Endodermal cell (in vitro differentiated cells): ENCODE measurements at places on chromosomes 1 and 21.

DNA sequence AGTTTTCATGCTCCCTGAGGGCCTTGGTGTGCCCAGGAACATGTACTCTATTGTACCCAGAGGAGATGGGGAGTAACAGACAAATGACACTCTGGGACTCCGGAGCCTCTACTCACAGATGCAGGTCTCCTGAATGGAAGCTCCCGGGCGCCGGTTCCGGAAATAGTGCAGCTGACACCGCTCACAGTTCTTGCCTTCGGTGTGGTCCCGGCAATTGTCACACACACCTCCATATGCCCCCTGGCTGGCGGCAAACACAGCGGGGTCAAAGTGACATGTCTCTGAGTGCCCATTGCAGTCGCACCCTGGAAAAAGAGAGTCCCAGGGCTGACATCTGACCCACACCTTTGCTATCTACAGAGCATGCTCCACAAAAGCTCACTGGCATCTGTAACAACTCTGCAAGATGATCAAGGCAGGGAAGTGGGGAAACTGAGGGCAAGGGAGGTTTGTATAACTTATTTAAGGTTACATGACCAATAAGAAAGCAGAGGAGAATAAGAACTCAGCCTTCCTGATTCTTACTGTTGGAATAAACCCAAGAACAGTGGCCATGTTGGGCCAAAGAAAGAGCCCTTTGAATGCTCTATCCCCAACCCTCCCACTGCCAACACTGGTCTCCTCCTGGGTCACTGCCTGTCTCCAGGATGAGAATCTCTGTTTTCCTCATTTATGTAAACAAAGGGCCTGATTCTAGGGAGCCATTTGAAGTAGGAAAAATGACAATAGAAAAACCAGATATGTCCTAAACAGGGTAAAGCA is 22.4 kb downstream of the LAMB3 start:
- peaks cover 33% of the 10 kb centered on the region for H3K27me3 ChIP-seq
- H3K4me1 ChIP-seq = no peaks in the 10 kb centered on the region
- H3K4me3 ChIP-seq = no peak overlapping the region
- H3K36me3 ChIP-seq = no peaks in the 10 kb centered on the region
- no peak overlapping the region for H3K27ac ChIP-seq
- DNase-seq = no peak

DNA sequence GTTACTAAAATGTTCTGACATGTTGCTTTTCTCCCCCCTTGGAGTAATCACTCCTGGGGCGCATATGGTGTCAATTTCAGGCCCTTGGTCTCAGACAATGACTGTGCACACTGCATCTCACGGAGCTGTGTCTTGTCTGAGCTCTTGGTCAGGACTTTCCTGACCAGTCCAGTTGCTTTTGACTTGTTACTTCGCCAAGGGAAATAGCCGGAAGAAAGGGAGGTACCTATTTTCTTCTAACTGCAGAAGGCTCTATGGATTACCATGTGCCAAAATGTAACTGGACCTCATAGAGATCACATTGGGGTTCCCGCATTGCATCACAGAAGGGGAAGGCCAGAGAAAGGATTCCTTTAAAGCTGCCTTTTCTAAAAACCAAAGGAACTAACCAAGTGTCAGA is 68.6 kb downstream of the SPAG17 start:
- no peaks in the 10 kb centered on the region for H3K27me3 ChIP-seq
- H3K4me1 ChIP-seq = no peaks in the 10 kb centered on the region
- DNase-seq = no peak

GRCh38 chr1:213669964-213670691 is 317.6 kb upstream of the PROX1 start:
- peaks cover 3% of the 10 kb centered on the region for H3K4me1 ChIP-seq
- peak; percentile 90 for DNase-seq
- no peaks in the 10 kb centered on the region for H3K27me3 ChIP-seq
- no peak overlapping the region for H3K27ac ChIP-seq

- no peaks in the 10 kb centered on the region for H3K4me1 ChIP-seq
- peak overlapping the region; percentile 92 for H3K4me3 ChIP-seq
- peaks cover 55% of the 10 kb centered on the region for H3K36me3 ChIP-seq
- no peak for DNase-seq
- H3K27me3 ChIP-seq = no peaks in the 10 kb centered on the region
- peak overlapping the region; percentile 59 for H3K27ac ChIP-seq
These were observed 688 bp downstream of the SCAMP3 start for GRCh38 chr1:155261493-155261851.

DNA sequence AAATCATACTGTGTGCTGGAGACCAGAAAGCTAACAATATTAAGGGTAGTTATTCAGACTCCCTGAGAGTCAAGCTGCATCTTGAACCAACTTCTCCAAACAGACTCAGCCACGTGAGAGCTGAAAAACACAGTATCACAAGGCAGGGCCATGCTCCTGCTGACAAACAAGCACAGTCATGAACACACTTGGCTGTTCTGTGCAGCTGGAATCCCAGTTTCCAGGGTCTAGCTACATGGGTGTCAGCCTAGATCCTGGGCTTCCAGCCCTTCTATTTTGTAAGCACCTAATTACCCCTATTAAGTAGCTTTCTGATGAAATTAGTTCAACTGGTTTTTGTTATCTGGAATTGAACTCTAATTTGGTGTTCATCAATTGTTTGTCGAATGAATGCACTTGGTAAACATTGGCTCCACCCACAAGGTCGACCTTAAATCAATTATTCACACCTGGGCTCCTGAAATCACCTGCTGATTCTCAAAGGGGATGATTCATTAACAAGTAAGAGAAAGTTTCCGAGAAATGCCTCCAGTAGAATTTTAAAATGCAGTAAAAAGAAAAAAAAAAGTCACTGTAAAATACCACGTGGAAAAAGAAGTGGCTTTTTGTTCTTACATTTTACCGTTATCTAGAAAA is 179.3 kb downstream of the ZC3H11B start:
- no peak overlapping the region for H3K27ac ChIP-seq
- DNase-seq = no peak
- H3K27me3 ChIP-seq = no peaks in the 10 kb centered on the region
- no peak overlapping the region for H3K4me3 ChIP-seq
- H3K4me1 ChIP-seq = peaks cover 4% of the 10 kb centered on the region

GRCh38 chr1:156938813-156939212 is 18.4 kb downstream of the LRRC71 start:
- DNase-seq = no peak
- no peak overlapping the region for H3K27ac ChIP-seq
- H3K4me3 ChIP-seq = no peak overlapping the region
- no peaks in the 10 kb centered on the region for H3K27me3 ChIP-seq

- DNase-seq = no peak
- H3K27ac ChIP-seq = no peak overlapping the region
- H3K4me3 ChIP-seq = no peak overlapping the region
- no peaks in the 10 kb centered on the region for H3K4me1 ChIP-seq
- no peaks in the 10 kb centered on the region for H3K36me3 ChIP-seq
These were observed 88.8 kb downstream of the TNNI3K start for GRCh38 chr1:74323937-74324473.

DNA sequence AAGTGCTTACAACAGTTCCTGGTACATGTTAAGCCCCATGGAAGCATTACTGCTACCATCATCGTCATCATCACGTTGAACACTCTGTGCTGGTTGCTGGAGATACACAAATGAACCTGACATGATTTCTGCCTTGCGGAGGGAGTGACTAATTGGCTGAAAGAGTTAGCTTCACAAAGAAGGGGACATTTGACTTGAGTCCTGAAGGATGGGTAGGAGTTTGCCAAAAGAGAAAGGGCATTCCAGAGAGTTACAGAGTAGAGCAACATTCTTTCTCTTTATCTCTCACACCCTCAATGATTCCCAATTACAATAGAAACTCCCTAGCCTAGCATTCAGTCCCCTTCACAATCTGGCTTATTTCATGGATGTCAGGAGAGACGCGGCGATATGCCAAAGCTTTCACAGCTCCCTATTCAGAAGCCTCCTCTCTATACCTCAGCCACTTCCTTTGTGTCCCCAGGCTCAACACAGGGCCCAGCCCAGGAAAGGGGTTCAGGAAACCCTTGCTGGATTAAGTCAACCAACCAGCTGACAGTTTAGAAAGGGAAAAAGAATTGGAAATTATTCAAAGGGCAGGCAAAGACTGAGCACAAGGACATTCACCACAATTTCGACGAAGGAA is 38.0 kb downstream of the SLC1A7 start:
- H3K36me3 ChIP-seq = no peaks in the 10 kb centered on the region
- no peak overlapping the region for H3K4me3 ChIP-seq
- H3K27ac ChIP-seq = peak overlapping the region; percentile 19
- no peak for DNase-seq
- peaks cover 59% of the 10 kb centered on the region for H3K27me3 ChIP-seq
- H3K4me1 ChIP-seq = peaks cover 15% of the 10 kb centered on the region

GRCh38 chr1:201877877-201878401 is 10.8 kb upstream of the SHISA4 start:
- H3K4me1 ChIP-seq = no peaks in the 10 kb centered on the region
- no peak overlapping the region for H3K4me3 ChIP-seq
- H3K27ac ChIP-seq = no peak overlapping the region
- H3K36me3 ChIP-seq = peaks cover 50% of the 10 kb centered on the region
- DNase-seq = peak; percentile 79

- no peaks in the 10 kb centered on the region for H3K4me1 ChIP-seq
- H3K36me3 ChIP-seq = no peaks in the 10 kb centered on the region
- peaks cover 46% of the 10 kb centered on the region for H3K27me3 ChIP-seq
- no peak overlapping the region for H3K27ac ChIP-seq
These were observed 2.6 kb upstream of the FCRL6 start for GRCh38 chr1:159799446-159799985.

- H3K27ac ChIP-seq = peak overlapping the region; percentile 33
- peaks cover 14% of the 10 kb centered on the region for H3K4me1 ChIP-seq
- peaks cover 21% of the 10 kb centered on the region for H3K36me3 ChIP-seq
- no peaks in the 10 kb centered on the region for H3K27me3 ChIP-seq
- H3K4me3 ChIP-seq = no peak overlapping the region
- DNase-seq = no peak
These were observed 121.2 kb downstream of the TRABD2B start for GRCh38 chr1:47875831-47876586.

DNA sequence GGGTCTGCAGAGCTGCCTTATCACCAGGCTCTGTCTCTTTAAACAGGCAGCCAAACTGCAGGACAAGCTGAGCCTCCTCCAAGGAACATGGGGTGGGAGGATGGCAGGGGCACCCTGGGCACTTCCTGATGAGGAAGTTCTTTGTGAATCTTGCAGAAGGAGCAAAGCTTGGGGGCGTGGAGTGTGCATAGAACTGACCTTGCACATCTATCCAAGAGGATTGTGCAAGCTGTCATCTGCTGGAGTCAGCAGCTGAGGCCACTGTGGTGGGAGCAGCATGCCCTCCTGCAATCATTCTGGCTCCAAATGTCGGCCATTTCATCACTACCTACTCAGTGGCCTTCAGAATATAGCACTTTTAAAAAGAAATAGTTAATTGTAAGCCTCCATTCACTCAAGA is 182.2 kb downstream of the AJAP1 start:
- H3K27me3 ChIP-seq = no peaks in the 10 kb centered on the region
- peaks cover 5% of the 10 kb centered on the region for H3K4me1 ChIP-seq

DNA sequence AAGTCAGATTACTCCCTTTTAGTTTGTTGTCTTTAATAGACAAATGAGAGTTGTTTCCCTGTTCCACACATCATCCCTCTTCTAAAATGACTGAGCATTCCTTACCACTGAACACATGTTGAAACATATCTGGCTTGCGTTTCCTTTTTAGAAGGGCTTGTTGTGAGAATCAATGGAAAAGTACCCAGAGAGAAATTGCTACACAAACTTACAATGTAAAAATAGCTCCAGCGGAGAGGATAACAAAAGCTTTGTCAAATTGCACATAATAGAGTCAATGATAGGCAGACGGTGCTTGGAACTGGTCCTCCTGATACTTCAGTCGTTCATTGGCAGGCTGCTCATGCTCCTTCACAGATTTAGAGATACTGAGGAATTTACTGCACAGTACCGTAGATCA is 123.9 kb downstream of the CYYR1 start:
- H3K4me1 ChIP-seq = no peaks in the 10 kb centered on the region
- no peak for DNase-seq
- no peak overlapping the region for H3K4me3 ChIP-seq
- no peaks in the 10 kb centered on the region for H3K27me3 ChIP-seq

DNA sequence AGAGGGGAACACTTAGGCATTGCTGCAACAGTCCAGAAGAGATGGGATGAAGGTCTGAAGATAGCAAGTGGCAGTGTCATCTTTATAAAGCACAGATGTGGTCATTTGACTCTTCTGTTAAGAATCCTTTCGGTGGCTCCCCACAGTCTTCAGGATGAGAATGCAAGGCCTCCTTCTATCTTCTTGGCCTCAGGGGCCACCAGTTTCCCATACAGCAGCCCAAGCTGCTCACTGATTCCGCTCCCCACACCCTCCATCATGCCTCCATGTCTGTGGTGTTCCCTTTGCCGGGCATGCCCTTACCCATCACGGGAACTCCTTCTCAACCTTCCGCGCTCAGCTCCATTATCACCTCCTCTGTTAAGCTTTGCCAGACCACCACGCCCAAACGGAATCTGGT is 16.1 kb upstream of the MFSD2A start:
- no peaks in the 10 kb centered on the region for H3K27me3 ChIP-seq
- H3K36me3 ChIP-seq = no peaks in the 10 kb centered on the region
- H3K4me1 ChIP-seq = peaks cover 23% of the 10 kb centered on the region

DNA sequence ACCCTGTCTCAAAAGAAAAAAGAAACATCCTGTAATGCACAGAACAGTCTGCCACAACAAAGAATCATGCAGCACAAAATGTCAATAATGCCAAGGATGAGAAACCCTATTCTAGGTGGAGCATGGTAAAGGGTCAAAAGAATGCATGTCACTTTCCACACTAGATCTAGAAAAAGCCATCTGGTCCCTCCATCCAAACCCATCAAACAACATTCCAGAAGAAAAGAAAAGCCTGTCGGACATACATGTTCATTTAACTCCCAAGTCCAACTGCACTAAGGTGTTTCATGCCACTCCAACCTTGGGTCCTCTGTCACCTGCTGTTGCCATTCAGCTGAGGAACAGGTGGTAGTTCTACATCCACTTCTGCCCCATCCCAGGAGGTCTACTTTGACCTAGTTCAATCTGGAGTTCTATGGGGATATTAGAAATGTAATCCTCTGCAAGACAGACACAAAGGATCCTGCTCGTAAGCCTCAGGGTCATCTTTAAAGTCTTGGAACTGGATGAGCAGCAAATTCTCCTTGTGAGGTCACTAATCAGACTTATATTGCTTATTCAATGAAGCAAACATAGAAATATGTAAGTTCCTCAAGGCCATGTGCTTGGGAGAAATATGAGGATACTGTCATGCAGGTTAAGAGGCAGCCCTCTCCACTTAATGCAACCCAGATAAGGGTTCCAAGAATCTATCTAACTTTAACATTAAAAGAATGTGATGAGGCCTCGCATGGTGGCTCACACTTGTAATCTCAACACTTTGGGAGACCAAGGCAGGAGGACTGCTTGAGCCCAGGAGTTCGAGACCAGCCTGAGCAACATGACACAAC is 3.7 kb downstream of the DEDD start:
- no peaks in the 10 kb centered on the region for H3K4me1 ChIP-seq
- H3K4me3 ChIP-seq = no peak overlapping the region
- peaks cover 60% of the 10 kb centered on the region for H3K36me3 ChIP-seq
- H3K27ac ChIP-seq = no peak overlapping the region

DNA sequence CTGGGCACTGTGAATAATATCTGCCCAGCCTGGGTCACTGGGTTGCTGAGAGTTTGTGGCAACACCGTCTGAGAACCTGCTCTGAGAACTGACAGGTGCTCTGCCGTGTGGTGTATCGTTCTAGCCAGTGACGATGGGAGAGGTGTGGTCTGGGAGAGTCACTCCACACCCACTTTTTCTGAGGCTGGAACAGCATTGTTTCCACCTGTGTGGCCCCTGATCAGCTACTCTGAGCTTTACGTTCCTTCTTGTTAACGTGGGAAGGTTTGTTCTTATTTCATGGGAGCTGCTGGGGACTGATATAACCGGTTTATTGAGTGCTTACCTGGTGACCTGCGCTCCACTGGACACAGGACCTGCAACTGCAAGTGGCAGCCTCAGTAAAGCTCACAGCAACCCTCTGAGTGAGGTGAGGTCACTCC is 34.8 kb upstream of the TENT5C start:
- no peaks in the 10 kb centered on the region for H3K36me3 ChIP-seq
- H3K27ac ChIP-seq = no peak overlapping the region
- no peak overlapping the region for H3K4me3 ChIP-seq
- DNase-seq = peak; percentile 55
- no peaks in the 10 kb centered on the region for H3K27me3 ChIP-seq
